ENCODE measurements at places on chromosomes 3 and 15.

DNA sequence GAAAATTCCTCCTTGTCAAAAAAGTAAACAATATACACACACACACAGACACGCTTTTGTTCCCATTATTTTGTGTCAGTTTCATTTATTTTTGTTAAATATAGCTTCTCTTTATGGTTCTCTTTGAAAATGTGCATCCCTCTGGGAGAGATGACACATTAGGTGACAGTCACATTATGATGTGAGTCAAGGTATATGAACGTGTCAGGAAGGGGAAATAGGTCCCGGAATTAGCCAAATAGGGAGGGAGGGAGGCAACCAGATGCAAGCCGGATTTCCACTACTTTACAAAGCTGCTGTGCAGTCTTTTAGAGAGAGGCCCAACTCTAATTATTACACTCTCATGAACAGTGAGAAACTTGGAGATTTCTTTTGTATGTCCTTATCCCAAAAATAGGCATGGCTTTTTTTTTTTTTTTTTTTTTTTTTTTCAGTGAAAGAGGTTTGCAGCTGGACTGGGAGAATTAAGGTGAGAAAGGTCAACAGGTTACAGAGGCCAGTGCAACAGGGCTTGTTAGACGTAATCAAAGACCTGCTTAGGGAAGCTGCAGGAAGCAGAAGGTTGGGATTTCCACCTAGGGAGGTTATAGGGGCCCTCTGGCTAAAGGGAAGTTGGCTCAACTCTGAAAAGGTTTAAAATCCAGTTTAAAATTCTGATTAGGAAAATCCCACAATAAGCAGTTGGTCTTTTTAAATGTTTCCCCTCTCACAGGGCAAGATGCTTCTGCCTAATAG lies 240.5 kb upstream of the UBE2E1 start:
- DNase-seq = no peak

GRCh38 chr3:101351829-101352228 lies 31.5 kb upstream of the IMPG2 start:
- DNase-seq = no peak

DNA sequence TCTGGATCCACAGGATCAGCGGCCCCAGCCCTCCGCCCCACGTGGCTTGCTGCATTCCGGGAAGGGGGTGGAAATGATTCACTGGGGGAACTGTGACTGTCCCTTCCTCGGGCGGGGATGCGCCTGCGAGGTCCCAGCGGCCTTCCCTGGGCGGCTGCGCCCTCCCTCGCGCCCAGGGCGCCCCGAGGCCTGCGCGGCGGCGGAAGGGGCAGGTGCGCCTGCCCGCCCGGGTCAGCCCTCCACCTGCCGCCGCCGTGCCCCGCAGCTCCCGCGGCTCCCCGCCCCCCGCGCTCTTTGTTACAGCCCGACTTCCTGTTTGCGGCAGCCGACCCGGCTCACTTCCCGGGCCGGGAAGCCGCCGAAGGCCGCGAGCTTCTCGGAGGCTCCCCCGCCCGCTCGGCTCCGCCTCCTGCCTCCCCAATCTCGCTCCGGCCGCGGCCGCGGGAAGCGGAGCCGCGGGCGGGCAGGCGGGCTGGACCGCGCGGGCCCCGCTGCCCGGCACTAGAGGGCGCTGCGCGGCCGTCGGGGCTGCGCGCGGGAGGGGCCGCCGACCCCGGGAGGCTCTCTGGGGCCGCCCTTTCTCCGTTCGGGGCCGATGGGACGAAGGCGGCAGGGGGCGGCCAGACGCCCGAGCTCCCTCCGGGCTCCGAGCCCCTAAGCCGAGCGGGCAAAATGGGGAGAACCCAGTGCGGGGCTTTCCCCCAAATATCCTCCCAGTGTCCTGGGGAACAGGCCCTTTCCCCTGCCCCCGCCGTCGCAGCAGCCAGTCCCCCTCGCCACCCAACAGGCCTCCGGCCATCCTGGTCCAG lies 11.5 kb upstream of the CHAC1 start:
- peak; percentile 73 for DNase-seq

GRCh38 chr15:26477044-26477443 lies 295.8 kb downstream of the GABRB3 start:
- no peak for DNase-seq

DNA sequence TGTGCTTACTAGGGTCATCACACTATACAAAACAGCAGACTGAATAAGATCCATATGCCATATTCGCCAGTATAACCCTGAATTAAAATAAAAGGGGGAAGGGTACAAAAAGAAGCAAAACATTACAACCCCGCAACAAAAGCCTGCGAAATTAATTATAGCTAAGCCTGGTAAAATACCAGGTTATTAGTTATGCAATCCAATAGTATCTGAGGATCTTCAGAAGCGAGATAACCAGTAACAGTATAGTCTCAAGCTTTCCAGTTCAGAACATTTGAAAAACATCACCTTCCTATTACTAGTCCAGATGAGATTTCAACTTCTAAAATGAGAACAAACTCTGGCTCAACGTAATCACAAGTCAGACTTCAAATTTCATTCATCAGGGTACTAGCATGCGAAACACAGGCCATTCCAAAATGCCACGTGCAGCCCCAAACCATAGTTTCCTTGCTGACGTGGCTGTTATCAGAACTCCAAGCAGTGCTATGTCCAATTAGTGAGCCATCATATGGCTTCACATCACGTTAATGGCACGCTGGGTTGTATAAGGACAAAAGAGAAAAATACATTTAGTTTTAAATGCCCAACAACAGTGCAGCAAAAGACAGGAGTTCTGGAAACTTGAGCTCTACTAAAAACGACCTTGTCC lies 1.1 kb downstream of the SSR3 start:
- DNase-seq = peak; percentile 7

GRCh38 chr3:44237665-44238064 lies 4.0 kb upstream of the TOPAZ1 start:
- no peak for DNase-seq

GRCh38 chr3:15286022-15286421 lies 46.4 kb downstream of the SH3BP5 start:
- no peak for DNase-seq

GRCh38 chr3:152466784-152467183 lies 198.1 kb downstream of the MBNL1 start:
- no peak for DNase-seq

- no peak for DNase-seq
Observed at GRCh38 chr15:66733976-66734375, 31.9 kb downstream of the SMAD6 start.

DNA sequence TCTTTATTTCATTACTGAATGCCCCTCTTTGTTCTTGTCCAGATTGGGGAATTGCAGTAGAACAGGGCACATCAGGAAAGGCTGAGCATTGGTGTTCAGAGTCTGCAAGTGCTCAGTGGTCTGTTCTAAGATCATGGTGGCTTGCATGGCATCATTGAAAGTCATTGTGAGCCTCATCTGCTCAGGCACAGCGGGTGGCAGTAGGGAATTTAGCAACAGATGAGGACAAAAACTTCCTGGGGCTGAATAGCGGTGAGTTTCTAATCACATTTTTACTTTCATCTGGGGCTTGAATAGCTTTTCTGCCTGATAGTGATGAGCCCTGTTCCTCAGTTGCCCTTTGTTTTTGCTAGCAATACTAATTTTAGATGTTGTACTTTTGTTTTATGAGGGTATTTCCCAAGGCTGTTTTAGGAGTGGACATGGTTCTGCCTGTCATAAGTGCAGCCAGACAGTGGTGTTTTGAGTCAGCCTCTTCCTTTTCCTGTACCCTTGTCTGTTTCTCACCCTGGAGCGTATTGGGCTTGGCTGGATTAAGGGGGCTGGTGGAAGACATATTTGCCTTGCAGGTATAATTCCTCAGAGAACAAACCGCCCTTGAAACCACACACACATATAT lies 127.2 kb upstream of the IL12A start:
- no peak for DNase-seq

GRCh38 chr15:74857082-74857655 lies 14.2 kb upstream of the ULK3 start:
- DNase-seq = no peak

DNA sequence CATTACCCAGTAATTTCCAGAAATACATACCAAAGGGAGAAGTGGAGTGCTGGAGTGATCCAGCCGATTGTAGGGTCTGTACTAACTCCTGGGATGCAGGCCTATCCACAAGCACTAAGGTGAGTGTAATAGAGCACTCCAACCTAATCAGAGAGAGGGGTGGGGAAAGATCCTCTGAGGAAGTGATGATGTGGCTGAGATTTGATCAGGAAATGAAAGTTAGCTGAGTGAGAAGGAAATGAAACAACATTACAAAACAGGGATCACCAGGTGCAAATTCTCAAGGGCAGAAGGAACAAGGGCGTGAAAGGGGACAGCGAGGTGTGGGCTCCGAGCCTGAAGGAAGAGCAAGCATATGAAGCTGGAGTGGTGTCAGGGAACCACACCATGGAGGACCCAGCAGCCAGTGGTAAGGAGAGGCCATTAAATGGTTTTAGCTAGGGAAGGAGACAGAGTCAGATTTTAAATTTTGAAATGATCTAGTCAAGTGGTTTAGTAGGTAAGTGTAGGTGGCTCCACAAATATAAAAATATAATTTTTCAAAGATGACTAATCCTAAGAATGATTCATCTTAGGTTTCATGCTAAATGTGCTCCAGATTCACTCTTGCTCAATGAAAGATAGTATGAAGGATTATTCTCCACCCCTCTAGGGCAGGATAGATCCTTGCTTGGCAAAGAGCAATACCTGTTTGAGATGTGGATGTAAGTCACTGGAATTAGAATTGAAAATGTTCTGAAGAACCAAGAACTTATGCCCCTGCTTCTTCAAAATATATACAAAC lies 348.7 kb downstream of the TBL1XR1 start:
- DNase-seq = no peak

DNA sequence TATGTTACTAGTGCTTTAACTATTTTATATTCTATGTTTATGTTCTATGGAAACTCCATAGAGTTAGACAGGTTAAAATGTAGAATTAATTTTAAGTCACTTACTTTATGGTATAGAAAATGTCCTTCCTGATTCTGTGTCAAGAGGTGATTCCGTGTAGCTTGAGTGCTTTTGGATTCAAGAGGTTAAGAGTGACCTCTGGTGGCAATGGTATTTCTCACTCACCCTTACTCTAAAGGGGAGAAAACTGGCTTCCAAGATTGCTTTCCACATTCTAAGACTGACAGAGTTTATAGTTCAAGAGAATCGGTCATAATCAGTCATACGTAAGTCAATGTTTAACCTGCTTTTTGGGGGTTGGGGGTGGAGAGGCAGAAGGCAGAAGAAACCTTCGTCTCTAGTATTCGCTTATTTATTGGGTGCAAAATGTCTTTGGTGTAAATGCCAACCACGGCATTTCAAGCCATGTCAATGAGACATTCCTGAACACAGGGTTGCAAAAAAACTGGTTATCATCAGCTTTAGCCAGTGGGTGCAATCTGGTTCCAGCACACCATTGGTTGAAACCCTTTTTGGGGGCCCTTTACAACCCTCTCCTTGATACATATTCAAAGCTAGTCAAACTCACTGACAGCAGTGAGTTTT lies 92.0 kb upstream of the VGLL3 start:
- no peak for DNase-seq

- no peak for DNase-seq
Observed at GRCh38 chr3:62019906-62020305, 353.4 kb downstream of the FEZF2 start.

DNA sequence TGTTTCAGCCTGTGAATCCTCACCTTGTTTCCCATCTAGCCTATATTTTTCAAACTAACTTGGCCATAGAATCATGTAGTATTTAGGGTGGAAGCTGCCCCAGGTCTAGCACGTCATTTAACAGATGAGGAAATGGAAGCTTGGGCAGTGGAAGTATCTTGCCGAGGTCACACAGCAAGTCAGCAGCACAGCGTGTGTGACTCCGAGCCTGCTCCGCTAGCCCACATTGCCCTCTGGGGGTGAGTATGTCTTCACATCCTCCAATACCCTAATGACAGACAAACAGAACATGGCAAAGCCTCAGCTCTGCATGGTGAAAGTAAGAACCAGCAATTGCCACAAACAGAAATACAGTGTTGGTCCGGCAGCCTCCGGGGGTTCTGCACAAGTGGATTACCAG lies 2.2 kb upstream of the CCR5 start:
- peak; percentile 50 for DNase-seq

DNA sequence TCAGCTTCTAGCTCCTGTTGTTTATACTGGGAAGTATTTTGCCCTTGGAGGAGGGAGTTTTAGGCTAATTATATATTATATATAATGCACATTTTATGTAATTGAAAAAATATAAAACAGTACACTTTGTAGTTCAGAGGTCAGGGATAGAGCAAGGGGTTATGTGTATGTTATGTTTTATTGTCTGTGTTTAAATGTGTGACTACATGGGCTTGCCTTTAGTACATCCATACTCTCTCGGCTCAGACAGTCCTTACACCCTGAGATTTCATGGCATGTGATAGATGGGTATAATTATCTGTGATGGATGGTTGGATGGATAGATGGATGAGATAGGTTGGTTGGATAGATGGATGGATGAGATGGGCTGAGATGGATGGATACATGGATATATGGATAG lies 17.4 kb upstream of the ST3GAL6 start:
- no peak for DNase-seq

DNA sequence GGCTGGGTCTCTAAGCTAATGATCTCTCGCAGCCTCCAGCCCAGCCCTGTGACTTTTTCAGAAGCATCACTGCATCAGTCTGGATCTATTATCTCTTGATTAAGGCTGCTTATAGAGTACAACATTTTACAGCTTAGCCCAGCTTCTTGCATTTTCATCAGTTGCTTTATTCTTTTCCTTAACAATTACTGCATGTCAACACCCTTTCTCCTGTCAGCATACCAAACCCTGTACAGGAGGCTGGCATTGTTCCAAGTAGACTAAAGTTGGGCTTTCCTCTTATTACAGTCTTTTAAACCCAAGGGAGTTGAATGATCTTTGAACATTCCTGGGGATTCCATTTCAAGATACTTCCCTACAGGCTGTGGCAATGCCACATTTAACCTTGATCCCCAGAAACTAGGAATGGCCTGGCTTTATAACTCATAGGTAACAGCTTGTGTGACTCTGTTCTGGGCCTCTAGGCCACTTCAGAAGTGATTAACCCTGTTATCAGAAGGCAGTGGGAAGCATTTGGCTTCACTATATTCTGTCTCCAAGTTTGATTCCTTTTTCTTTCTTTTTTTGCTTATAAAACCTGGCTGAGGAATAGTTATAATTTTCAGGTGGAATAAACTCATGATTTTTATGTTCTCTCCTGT lies 182.9 kb downstream of the KCNMB2 start:
- no peak for DNase-seq

DNA sequence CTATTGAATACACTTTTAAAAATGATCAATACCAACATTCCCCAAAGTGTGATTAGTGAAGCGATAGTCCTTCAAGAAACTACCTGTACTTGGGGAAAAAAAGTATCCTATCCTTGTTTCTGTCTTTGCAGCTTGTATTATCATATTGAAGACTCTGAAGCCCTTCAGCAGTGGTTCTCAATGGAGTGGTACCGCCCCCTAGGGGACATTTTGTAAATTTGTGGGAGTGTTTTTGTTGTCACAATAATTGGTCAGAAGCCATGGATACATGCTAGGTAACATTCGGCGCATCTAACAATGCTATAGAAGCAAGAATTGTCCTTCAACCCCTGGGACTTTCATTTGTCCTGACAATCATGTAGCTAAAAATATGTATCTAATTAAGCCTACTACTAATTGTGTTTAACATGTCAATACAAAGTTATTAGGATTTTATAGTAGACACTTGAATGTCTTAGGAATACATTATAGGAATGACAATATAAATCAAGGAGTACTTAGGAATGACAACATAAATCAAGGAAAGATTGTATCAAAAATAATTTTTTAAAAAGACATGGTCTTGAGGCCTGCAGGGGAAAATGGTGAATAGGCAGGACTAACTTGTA lies 53.7 kb downstream of the NMD3 start:
- peak; percentile 32 for DNase-seq
